ENCODE measurements at places on chromosomes 13 and 19.

GRCh38 chr13:60043262-60043661 lies 120.5 kb downstream of the DIAPH3 start:
- DNase-seq, result no peak

DNA sequence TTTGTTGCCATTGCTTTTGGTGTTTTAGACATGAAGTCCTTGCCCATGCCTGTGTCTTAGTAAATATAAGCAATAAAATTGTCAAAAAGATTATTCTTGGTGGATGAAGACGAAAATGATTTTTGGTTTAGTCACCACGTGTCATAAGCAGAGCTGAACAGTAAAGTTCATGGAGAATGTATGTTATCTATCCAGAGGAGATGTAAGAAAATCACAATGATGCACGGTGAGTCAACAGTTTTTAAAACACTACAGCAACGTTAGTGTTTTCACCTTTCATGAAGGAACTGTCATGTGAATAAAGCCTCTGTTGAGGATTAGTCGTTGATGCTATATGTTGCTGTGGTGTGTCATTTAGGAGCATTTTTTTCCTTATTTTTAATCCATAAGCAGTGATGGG lies 137.6 kb downstream of the GPC6 start:
- DNase-seq, result no peak

- no peak for DNase-seq
These were observed 14.8 kb downstream of the SMIM24 start for GRCh38 chr19:3465552-3465951.

DNA sequence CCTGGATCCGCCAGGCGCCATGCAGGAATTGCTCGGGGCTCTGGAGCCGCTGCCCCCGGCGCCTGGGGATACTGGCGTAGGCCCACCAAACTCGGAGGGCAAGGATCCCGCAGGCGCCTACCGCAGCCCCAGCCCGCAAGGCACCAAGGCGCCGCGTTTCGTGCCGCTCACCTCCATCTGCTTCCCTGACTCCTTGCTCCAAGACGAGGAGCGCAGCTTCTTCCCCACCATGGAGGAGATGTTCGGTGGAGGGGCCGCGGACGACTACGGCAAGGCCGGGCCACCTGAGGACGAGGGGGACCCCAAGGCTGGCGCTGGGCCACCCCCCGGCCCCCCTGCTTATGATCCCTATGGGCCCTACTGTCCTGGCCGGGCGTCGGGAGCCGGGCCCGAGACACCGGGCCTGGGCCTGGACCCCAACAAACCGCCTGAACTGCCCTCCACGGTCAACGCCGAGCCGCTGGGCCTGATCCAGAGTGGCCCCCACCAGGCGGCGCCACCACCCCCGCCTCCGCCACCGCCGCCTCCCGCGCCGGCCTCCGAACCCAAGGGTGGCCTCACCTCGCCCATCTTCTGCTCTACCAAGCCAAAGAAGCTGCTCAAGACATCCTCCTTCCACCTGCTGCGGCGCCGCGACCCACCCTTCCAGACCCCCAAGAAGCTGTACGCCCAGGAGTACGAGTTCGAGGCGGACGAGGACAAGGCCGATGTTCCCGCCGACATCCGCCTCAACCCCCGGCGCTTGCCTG lies 6.1 kb downstream of the PRR12 start:
- DNase-seq, result no peak

DNA sequence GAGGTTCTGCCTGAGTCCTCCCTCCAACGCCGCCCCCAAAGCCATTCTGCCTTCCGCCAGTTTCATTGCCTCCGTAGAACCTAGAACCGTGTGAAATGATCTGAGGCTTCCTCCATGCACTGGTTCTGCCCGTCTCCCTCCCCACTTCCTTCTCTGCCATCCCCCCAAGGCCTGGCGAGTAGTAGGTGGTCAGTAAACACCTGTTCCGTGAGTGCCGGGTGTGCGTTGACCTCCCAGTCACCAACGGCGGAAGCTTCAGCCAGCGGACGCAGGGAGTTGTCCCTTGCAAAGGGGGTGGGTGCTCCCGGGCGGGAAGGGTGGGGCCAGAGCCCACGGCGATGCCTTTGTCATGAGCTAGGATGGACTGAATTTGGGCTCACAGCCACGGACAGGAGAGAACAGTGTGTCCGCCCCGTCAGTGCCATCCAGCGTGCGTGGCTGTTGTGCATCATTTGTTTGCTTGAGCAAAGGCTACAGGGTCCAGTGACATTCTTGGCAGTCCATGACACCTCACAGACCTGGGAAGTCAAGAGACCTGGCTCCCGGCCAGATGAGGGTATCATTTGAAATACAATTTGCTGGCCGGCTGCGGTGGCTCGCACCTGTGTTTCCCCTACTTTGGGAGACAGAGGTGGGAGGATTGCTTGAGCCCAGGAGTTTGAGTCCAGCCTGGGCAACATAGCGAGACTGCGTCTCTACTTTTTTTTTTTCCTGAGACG lies 43.1 kb downstream of the NFIC start:
- DNase-seq, result no peak

DNA sequence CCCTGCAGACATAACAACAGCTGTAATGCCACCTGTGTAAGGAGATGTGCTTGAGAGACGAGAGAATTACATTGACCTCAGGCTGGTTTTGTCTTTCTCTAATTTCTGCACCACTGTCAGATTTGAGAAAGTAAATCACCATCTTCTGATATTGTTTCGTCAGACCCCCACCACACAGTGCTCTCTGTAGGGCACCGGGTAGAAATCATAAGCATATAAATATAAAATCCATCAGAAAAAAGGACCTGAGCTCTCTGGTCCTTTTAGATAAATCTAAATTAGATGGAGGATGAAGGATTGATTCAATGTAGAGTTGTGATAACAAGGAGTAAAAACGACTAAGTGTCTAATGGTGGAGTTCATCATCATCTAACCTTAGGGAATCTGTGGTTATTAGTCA lies 1981.0 kb upstream of the PRR20A start:
- DNase-seq, result no peak

DNA sequence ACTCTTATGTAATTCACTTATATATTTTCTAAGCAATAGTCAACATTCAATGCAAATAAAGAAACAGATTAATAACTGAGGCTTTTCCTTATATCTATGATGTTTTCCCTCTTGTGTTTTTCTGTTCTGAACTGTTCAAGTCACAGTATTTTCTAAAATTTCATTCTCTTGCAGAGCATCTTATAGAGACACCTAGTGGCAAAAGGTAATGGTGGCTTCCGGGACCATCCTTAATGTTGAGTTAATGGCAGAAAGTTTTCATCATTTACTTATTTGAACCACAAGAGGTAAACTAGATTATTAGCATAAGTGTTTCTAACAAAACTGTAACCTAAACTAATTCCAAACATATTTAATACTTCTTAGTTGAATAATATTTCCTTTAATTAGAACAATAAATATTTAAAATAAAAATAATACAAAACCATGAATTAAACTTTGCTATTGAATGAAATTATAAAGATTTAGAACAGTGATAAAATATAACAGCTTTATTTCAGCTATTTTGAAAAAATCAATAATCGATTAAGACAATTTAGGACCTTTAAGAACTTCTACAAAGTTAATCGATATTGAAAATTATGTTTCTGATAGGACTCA lies 1.7 kb upstream of the SLITRK5 start:
- no peak for DNase-seq

DNA sequence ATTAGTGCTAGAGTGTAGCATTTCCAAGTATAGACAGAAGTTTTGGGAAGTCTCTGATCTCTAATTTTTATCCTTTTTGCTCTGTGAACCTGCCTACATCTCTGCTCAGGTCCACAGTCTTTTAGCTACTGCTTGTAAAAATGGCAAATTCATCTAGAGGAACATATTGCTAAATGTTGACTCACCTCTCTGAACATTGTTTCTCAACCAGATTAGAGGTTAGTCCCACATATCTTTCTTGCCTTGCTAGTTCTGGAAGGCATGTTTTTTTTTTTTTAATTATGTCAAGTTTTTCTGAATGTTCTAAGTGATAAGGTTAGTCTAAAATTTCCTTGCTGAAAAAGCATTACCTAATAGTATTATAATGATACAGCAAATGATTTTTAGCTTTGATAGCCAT lies 2889.6 kb upstream of the PCDH20 start:
- DNase-seq, result no peak

All from hepatic stellate cell (primary cell).